Caco-2 (cell line): ENCODE measurements at places on chromosomes 4 and X.

GRCh38 chr4:2846172-2846571, 2.5 kb downstream of the ADD1 start:
- DNase-seq, result no peak

GRCh38 chrX:113933931-113934330, 650.0 kb upstream of the HTR2C start:
- no peak for DNase-seq

DNA sequence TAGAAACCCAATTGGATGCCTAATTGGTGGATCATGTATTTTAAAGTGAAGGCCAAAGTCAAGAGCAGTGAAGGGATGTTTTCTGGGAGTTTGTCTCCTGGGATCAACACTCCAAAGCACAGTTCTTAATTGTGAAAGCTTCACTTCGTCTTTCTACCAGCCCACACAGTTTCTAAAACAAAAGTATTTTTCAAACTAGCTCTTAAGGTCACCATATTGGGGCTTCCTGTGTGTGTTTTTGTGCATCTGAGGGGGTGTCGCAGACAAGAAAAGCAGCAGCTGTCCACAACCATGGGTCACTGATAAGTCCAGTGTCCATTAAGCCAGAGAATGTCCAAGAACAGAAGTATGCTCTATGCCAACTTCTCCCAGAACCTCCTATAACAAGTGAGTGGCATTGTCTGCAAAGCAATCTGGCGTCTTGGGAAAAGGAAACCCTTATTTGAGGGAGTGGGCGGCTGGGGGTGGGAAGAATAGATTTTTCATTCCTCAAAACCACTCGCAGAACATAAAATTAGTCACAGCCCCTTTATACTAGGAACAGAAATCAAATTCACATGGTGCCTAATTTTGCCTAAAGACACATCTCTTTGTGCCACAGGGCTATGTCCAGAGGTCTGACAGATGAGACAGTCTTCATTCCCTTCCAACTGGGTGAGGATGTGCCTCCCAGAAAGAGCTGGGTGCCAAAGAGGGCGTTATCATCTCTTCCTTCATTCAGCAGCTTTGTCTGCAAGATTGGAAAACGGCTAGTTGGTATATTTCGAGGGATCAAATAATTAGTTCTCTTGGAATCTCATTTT, 610.4 kb downstream of the BCOR start:
- DNase-seq, result no peak

DNA sequence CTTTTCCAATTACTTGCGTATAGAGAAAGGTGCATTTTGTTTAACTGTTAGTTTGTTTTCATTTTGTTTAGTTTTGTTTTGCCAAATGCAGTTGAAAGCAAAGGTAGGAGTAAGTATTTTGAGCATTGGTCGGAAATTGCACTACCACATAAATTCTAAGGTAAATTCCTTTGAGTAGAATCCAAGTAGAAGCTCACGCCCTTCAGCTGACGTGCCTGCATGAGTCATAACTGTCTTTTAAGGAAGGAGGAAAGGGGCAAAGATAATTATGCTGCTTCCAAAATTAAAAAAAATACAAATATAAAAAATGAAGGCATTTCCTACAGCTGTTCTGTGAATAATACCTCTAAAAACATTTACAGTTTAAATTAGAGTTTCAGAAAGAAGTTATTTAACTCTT, 110.2 kb upstream of the MYOZ2 start:
- no peak for DNase-seq

GRCh38 chr4:104235967-104236366, 258.7 kb downstream of the CXXC4 start:
- DNase-seq, result no peak

DNA sequence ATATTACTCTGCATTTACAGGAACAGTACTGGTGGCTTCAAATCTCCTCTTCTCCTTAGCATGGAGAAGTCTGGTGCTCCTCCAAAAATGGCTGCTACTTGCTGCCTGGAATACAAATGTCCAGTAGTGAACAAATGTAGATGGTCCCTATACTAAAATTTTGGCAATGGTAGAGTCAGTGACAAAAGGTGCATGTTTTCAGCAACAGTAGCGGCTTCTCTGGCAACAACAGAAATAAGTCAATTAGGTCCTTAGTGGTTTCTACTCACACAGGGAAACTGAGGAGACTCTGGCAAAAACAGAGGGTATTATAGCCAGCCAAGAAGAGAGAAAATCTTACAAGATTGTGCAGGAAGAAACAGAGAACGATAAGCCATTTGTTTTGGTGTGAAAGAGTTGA, 1368.4 kb upstream of the ADGRL3 start:
- no peak for DNase-seq

GRCh38 chr4:89283226-89284009, 24.2 kb downstream of the GPRIN3 start:
- no peak for DNase-seq

DNA sequence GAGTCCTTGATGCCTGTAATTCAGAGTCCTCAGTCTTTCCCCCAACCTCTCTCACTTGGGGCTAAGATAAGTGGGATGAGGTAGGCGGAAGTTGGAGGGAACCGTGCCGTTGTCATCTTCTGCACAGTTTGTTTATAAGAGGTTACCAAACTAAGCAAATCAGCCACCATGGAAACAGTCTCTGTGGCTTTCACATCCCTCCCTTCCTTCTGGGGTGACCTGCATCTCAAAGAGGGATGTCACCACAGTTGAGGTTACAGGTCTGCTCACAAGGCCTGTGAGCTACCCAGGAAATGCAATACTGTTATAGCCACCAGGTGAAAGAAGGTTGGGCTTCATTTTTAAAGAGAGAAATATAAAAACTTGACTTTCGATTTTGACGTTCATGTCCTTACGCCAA, 26.3 kb downstream of the RTL5 start:
- DNase-seq, result no peak

DNA sequence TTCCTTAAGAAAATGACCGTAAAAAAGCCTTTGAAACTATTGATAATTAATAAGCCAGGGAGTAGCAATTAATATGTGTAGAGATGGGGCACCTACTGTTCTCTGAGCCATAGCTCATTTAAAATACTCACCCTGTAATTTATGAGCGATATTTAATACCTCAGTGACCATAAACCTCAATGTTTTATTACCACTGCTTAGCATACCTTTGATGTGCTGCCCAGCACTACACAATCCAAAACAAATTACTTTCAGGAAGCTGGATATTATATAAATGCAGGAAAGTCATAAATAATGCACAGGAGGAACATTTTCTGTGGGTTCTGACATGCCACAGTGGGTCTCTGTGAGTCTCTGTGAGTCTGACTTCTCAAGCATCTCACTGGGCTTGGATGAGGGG, 166.1 kb upstream of the RPL34 start:
- no peak for DNase-seq

DNA sequence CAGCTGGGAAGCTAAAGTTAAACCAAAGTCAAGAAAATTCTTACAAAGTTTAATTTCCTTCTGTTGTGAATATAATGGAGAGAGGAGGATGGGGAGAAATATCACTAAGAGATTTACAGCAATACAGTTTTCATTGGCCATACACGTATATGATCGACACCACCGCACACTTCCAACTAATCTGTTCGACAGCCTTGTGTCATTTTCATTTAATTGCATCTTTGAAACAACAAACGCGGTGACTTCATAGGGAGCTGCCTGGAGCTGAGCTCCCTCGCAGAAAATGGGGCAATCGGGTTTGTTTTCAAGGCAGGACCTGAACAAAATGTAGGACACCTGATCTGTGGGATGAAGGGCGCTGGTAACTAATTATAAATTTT, 1.3 kb downstream of the PTPN13 start:
- DNase-seq, result no peak

- no peak for DNase-seq
Measured at GRCh38 chr4:38013461-38014366, 53.5 kb downstream of the PTTG2 start.

- no peak for DNase-seq
Measured at GRCh38 chr4:138111462-138112000, 130.6 kb downstream of the SLC7A11 start.
